ENCODE measurements at places on chromosomes 13 and 19.

- no peak for DNase-seq
Measured at GRCh38 chr13:74674720-74675119, 540.5 kb upstream of the KLF12 start.

DNA sequence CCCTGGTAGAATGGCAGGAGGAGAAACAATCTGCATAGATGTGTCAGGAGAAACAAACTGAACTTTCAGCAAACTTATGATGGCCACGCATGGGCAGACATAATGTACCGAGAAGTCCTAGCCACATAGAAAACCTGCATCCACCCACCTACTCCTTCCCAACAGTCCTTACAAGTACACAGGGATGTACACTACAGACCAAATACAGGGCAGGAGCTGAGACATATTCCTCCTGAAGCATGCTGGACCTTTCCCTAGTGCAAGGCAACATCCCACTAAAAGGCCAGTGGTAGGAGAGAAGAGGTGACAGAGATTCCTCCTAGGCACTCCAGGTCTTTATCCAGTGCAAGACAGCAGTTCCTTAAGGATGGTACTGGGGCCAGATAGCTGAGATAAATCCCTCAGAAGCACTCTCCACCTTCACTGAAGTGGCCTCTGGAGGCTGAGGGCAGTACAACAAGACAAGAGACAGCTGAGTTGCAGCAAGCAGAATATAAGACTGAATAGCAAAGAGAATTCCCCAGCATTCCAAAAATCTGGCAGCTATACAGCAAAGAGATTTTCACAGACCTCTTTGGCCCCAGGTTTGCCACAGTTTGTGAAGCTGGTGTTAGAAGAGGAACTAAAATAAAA, 18.3 kb downstream of the VWA8 start:
- DNase-seq = no peak

GRCh38 chr13:98595134-98595533, 18.2 kb upstream of the STK24 start:
- no peak for DNase-seq

DNA sequence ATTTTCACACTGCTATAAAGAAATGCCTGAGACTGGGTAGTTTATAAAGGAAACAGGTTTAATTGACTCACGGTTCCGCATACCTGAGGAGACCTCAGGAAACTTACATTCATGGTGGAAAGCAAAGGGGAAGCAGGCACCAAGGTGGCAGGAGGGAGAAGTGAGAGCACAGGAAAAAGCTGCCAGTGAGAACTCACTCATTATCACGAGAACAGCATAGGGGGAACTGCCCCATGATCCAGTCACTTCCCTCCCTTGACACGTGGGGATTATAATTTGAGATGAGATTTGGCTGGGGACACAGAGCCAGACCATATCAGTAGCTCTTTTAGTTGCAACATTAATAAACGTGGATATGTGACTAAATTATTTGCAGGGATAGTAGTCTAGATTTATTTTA, 4.3 kb upstream of the KCTD4 start:
- DNase-seq = no peak

- no peak for DNase-seq
Measured at GRCh38 chr13:28320884-28321574, 173.9 kb downstream of the FLT1 start.

DNA sequence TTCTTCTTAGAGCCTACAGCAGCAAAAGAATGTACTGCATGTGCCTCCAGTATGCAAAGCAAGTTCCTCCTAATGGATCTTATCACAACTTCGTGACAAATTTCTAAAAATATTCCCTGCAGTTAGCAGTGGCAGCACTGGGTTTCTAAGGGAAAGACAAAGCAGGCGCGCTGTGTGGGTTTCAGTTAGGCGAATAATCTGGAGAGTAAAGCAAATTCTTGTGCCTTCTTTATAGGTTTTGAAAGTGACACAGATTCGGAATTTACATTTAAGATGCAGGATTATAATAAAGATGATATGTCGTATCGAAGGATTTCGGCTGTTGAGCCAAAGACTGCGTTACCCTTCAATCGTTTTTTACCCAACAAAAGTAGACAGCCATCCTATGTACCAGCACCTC, 167.9 kb downstream of the LMO7 start:
- DNase-seq = no peak

DNA sequence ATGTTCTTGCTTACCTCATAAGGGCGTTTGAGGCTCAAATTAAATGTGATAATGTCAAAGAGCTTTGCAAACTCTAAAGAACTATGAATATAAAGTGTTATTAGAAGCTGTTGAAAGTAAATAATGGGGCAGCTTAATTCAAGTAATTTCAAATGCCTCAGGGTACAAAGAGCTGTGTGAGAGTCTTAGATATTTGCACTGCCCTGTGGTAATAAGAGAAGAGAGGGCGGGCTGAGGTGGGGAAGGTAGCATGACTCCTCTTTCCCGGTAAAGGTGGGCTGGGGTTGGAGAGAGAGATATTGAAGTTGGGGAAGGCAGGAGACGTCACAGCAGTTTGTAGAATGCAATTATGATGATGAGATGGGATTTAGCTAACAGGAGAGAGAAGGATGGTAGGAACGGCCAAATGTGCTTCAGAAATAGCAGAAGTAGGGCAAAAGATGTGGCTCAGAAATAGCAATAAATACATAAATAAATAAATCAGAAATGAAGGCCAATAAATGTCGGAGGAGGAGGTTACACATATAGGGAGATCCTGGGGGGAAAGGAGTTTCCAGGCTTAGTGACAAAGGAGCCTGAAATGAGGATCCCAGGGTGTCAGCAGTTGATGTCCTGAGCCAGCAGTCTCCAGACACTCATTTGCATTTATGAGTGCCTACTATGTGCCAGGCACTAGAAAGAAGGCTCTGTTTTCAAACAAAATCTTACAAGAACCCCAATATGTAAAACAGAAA, 35.7 kb upstream of the RCBTB2 start:
- DNase-seq = no peak

DNA sequence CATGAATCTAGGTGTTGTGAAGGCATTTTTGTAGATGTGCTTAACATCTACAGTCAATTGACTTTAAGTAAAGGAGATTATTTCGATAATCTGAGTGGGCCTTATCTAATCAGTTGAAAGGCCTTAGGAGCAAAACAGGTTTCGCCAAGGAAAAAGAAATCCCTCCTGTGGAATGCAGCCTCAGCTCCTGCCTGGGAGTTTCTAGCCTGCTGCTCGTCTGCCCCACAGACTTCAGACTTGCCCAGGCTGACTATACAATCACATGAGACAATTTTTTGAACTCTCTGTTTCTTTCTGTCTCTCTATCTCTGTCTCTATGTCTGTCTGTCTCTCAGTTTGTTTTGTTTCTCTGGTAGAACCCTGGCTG, 312.5 kb downstream of the OLFM4 start:
- DNase-seq = no peak
